ENCODE measurements at places on chromosomes 5 and 9.

DNA sequence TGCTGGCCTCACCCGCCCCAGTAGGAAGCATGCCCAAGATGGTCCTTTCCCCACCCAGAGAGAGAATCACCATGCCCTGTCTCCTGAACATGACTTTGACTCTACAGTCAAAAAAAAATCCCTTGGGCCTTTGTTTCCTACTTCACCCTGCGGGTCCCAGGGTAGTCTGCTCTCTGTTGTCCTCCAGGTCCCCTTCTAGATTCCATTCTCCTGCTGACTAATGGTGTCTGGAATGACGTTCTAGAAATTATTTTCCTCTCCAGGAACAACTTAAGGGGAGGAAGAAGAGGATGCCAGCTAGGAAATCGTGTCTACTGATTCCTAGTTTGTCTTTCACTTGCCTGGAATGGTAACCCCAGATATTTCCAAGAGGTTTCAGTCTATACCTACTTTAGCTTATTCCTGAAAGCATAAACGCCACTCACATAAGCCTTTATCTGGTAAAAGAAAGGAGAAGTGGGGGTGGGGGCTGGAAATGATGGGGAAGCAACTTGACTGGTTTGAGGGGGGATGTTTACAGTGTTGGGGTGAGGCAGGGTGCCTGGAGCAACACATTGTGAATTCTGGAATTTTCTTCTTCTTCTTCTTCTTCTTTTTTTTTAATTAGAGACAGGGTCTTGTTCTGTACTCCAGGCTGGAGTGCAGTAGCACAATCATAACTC, 93.9 kb downstream of the SNX18 start:
- DNase-seq: no peak

DNA sequence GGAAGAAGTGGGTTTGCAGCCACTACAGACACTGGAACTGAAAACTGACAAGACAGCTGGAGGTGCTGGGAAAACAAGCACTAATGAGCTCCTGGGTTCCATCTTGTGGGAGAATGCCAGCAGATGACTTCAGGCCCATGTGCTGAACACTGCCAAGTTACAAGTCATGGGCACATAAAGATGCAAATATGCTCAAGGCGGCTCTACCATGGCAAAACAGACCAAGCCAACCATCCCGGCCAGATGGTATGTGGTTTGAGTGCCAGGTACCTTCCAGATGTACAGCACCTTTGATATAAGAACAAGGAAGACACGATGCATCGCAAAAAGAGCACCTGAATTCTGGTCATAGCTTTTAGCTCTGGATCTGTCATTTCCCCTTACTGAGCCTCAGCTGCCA, 19.9 kb downstream of the TNFSF8 start:
- DNase-seq: no peak

GRCh38 chr5:170773024-170773985, 10.2 kb upstream of the GABRP start:
- no peak for DNase-seq

DNA sequence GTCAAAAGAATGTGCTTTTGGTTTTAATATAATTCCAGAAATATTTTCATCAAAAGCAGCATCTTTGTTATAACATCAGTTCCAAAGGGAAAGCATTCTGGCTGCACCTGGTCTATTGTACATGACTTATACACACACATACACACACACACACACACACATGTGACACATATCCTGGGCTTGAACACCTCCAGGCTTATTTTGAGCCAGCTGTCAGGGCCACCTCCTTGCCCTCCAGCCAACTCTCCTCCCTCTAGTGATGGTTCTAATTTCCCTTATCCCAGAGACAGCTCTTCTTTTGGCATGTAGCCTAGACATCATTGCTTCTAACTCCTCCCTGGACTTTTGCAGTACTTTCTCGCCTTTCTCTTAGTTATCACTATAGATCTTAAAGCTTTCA, 115.0 kb downstream of the PIK3R1 start:
- no peak for DNase-seq

DNA sequence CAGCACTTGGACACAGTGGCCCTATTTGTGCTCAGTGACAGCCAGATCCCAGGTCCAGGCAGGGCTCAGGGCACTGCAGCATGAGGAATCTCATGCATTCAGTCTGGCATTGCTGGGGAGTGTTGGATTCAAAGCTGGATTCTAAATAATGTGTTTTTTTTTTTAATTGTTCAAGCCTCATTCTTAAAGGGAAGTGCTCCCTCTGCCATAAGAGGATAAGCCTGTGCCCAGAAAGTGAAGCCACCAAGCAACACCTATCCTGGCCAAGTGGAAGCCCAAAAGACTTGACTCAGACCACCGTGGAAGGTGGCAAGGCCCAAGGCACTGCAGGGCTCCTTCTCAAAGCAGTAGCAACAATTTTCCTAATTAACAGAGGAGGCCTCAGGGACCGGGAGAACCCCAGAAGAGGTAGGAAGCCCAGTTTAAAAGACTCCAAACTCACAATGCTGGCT, 135.6 kb downstream of the ACTL7B start:
- no peak for DNase-seq

- no peak for DNase-seq
Measured at GRCh38 chr9:122370869-122371755, at the start of gene PTGS1. Gene PTGS1, plus strand, starts transcription at chr9:122371024. Its CDS starts 61 bp downstream, at chr9:122371085.

GRCh38 chr5:54438620-54439389, 16.7 kb upstream of the HSPB3 start:
- DNase-seq: no peak

DNA sequence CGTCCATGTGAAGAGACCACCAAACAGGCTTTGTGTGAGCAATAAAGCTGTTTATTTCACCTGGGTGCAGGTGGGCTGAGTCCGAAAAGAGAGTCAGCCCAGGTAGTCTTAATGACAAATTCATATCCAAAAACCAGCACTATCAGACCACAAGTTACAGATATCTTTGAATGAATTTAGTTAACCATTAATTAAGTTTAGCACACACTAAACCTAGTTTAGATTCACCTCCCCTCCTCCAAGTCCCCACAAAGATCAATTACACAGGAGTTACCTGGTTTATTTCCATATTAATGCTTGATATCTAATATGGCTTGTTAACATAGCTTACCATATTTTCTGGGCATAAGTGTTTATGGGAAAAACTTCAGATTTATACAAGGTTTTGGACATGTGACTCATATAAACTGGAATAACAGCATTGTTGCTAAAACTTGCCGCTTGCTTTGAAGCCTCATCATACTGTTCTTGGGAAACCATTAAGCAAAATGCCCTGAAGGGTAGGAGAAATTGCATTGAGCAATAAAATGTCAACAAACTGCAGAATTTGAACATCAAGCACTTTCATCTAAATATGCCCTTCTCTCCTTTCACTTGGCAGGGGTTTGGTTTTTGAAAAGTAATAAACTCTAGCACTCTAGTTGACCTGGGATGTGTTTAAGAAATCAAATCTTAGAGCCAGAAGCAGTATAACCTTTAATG, 166.9 kb downstream of the SNCAIP start:
- no peak for DNase-seq

DNA sequence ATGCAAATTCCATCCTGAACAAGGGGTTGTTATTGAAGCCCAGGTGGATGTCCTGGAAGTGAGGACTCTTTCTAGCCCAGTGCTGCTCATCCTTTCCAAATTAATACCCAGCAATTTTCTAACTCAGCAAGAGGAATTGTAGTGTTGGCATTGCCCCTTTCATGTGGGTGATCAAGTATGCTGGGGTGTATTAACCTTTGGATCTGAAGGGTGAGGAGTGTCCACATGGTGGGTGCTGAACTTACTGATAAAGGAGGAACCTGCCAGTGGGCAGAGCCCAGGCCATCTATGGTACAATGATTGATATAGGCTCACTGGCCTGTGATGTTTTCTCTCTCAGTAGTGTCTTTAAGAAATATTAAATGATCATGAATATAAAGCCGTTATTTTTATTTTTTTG, 210.1 kb downstream of the NTRK2 start:
- DNase-seq: no peak

- no peak for DNase-seq
Measured at GRCh38 chr5:39570403-39571027, 145.7 kb upstream of the DAB2 start.

DNA sequence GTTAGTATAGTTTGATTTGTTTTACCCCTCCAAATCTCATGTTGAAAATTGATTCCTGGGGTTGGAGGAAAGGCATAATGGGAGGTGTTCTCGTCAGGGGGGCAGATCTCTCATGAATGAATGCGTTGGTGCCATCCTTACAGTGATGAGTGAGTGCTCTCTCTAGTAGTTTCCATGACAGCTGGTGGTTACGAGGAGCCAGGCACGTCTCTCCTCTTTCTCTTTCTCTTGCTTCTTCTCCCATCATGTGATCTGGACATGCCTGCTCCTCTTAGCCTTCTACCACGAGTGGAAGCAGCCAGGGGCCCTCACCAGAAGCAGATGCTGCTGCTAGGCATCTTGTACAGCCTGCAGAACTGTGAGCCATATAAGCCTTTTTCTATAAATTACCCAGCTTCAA, 454.1 kb downstream of the EFNA5 start:
- DNase-seq: no peak

DNA sequence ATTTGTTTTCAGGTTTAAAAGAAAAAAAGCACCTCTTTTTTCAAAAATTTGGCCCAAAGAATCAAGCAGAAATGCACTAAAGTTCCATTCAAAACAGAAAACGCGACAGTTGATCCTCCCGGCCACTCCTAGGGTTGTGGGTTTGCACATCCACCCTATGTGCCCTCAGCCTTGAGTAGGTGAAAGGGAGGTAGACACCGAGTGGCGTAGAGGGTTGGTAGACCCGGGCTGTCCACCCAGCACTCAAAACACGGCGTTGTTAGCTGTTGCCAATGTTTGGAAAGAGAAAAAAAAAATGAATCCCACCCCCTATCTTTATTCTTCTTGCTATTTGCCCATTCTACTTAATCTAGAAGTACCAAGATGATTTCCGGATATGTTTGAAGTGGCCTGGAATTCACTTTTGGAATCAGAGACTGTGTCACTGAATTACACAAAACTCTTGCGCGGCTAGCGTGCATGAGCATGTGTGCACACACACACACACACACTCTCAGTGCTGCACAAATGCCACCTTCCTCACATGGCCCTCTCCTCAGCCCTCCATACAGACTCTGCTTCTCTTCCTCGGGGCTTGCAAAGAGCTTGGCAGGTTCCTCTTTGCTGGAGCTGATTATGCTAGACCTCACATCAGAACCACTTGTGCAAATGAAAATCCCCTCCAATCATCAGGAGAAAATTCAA, 110.2 kb upstream of the HAND1 start:
- no peak for DNase-seq

GRCh38 chr9:123654994-123655637, 274.8 kb downstream of the DENND1A start:
- no peak for DNase-seq

GRCh38 chr5:147734894-147735293, 47.6 kb downstream of the JAKMIP2 start:
- no peak for DNase-seq

DNA sequence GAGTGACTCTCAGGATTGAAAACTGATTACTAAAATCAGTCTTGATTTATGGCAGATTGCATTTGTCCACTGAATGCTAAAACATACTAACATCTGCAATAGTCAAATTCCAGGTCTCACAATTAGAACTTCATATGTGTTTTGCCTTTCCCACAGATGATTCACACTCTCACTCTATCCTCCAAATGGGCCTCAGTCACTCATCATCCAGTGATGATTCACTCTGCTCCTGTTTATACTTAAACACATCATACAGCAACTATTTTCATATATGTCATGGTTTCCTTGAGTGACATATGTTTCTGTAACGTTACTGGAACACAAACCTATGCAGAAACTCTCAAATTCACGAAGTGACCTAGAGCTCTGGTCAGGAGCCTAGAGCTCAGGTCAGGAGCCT, 512.9 kb downstream of the HINT1 start:
- no peak for DNase-seq

DNA sequence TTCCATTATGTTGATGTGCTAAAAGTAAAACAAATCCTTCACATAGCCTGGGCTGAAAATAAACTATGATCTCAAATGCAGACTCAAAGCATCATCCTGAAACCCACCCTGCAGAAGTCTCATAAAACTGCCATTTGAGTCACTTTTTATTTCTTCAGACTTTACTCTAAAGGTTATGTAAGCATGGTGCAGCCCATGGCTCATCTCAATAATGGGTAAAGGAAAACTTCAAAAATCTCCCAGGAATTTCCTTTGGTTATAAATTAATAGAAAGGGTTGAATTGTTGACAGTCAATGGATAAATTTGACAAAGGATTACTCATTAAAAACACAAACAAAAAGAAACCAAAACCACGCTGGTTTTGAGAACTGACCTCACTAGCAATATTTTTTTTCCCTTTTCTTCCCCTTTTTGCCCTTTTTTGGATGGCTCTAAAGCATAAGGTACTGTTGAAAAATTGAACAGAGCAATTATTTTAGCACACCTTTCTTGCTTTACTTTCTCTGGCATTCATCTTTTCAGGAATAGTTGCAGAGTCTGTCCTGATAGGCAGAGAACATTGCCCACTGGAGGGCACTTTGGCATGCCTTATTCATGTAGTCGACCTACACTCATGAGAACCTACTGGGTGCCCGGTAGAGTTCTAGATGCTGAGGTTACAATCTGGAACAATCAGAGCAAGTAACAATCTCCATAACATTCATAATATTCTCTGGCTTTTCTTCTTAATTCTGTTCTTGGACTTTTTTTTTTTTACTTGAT, 191.4 kb downstream of the TMEM167A start:
- no peak for DNase-seq

DNA sequence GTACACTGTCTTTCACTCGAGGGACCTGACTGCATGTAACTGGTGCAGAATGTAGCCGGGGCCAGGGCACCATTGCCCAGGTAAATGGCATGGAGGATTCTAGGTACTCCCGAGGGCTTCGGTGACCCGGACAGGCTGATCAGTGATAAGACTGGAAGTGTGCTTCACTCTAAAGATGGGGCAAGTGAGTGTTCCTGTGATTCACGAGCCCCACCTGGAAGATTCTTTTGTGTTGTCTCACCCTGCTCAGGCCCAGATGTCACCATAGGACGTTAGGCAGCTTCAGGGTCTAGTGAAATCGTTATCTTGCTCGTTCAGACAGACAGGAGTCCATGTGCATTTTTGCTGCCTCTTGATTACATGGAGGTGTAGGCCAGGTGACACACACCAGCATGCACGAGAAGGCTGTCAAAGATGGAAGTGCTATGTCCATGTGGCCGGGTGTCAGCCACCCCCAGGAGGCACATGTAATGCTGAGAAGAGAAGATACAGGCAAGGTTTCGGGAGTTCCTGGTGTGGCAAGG, 73.9 kb downstream of the WNK2 start:
- no peak for DNase-seq

- DNase-seq: no peak
Measured at GRCh38 chr5:134877159-134877558, 3.0 kb downstream of the TXNDC15 start.

DNA sequence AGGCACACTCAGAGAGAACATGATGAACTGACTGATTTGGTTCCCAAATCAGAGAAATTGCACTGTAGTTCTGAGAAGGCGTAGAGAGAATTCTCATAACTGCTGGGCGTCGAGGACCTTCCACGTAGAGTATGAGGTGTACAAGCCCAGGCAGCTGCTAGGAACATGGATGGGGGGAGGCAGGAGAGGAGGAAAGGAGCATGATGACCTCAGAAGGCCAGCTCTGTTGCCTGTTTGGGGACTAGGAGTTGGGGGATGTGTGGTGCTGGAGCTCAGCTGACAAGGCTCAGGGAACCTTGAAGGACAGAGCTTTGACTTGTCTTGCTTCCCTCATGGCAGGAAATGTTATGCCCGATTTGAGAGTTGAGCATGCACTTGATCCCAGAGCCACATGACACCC, 485.4 kb downstream of the IRX1 start:
- DNase-seq: no peak
